AG04450 (cell line): ENCODE measurements at places on chromosomes 11 and 22.

DNA sequence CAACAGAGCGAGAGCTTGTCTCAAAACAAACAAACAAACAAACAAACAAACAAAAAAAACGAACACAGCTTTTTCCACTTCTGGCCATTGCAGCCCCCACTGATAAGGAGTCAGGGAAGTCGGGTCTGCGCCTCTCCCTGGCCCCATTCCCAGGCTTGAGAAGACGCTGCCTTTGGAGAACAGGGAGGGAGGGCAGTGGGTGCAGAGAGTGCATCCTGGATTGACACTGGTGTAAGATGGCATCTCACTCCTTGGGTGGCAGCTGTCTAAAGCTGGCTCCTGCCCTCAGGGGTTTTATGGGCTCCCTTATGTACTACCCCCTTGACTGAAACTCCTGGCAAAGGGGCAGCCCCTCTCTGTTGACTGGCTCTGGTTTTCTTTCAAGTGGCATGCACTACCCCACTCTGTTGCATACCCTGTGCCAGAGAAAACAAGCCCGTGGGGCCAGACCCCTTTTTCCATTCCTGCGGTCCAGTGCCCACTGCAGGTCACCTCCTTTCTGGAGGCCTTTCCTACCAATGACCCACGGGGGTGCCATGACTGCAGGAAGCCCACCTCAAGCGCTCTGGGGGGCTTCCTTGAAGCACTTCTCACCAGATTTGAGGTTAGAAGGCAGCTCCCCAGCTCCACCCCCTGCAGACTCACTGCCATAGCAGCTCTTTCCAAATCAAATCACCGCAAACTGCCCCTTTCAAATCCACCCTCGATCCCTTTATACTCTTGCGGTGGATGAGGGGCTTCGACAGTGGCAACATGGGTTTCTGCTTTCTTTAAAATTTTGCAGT, 12.7 kb downstream of the DRAP1 start:
- no peak for DNase-seq

- no peak for DNase-seq
Observed at GRCh38 chr11:96215110-96215782, 127.7 kb downstream of the MAML2 start.

- DNase-seq: no peak
Observed at GRCh38 chr11:108601150-108601549, 7.6 kb upstream of the EXPH5 start.

GRCh38 chr11:61201476-61201875, 1.8 kb upstream of the PGA3 start:
- DNase-seq: no peak

DNA sequence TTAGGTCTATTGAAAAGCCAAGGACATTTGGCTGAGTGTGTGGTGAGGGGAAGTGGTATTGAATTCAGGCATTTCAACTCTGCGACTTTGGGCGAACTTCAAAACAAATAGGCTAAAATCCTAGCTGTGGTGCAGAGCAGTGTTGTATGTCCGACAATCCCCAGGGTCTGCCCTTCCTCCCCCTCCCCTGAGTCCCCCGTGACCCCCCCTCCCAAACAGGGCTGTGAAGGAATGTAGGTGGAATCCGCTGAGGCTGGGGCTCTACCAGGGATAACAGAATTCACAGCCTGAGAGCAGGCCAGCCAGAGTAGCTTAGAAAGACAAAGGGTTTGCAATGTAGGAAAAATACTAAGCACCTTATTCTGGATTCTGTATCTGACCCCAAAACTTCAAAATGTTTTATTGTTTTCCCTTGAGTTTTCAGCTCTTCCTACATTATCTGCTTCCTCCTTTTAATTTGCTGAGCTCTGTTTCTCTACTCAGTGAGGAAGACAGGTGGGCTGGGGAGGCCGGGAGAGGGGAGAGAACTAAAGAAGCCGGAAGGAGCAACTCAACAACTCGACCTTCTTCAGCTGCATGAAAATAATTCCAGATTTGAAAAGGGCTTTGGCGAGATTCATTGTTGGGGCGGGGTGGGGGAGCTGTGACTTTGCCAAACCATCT, 315.2 kb downstream of the BLID start:
- no peak for DNase-seq

DNA sequence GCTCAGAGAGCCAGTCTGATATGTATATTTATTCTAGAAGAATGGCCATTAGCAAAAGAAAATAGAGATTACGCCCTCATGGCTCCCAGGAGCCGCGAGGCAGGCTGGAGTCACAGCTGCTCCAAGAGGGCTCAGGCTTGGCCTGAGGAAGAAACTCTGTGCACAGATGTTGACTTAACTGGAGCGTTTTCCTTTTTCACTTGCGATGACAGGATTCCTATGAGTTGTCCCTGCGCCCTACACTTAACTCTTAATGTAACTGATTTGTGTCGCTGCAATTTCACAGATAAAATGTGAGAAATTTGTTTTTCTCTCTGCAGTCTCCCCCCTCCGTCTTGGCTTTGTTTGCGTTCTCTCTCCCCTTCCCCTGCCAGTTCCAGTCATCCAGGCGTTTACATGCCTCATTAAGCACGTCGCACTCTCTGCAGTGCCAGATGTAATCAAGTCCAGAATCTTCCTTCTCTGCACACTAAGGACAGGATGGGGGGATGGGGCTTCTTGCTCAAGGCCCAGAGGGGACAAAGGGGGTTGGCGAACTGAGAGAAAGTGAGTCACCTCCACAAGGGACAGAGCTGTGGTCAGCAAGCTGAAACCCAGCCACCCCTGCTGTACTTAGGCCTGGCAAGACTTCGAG, 1060.1 kb downstream of the NTM start:
- no peak for DNase-seq

- no peak for DNase-seq
Observed at GRCh38 chr11:130156108-130157022, 3.2 kb upstream of the ST14 start.

DNA sequence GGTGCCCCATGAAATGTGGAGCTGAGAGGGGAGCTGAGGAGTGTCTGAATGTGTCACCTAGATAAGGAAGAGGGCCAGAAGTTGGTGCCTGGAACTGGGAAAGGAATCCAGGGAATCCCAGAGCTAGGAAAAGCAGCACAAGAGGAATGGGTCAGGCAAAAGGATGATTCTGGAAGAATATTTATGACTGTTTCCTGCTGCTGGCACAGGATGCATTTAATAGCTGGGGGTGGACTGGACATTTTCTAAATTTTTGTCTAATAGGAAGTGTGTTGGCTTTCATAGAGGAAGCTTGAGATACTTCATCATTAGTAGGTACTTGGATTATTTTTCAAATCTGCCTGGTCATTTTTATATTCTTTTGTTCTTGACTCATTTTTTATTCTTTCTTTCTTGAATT, 17.4 kb upstream of the MRGPRX2 start:
- no peak for DNase-seq

DNA sequence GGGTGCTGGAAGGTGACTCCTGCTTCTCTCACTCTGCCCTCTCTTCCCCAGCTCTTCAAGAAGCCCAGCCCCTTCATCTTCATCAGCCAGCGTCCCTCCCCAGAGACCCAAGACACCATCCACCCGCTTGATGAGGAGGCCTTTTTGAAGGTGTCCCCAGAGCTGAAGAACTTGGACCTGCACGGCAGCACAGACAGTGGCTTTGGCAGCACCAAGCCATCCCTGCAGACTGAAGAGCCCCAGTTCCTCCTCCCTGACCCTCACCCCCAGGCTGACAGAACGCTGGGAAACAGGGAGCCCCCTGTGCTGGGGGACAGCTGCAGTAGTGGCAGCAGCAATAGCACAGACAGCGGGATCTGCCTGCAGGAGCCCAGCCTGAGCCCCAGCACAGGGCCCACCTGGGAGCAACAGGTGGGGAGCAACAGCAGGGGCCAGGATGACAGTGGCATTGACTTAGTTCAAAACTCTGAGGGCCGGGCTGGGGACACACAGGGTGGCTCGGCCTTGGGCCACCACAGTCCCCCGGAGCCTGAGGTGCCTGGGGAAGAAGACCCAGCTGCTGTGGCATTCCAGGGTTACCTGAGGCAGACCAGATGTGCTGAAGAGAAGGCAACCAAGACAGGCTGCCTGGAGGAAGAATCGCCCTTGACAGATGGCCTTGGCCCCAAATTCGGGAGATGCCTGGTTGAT, 12.6 kb downstream of the IL10RA start:
- no peak for DNase-seq

DNA sequence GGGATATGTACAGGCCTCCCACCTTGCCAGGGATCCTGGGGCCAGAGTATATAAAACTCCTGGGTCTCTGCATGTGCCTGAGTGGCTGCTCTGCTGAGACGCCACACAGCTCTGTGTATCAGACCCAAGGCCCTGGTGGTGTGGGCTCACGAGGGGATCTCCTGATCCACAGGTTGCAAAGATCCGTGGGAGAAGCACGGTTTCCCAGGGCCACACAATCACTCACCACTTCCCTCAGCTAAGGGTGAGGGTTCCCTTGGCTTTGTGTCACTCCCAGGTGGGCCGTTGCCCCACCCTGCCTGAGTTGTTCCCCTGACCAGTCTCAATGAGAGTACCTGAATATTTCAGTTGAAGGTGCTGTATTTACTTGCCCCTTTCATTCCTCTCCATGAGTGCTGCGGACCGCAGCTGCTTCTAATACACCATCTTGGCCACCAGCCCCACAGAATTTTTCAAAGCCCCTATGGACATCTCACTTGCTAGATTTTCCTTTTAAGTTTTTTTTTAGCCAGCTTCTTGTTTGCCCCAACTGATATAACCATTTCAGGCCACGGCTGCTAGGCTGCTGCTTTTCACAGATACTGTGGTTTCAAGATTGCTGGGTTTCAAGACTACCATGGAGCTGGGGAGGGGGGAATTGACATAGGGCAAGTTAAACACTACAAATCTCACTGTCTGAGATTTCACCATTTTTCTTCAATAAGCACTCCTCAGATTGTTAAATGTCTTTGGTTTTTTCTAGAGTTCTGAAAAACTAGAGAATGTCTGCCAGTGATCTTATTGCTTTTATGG, 13.7 kb upstream of the DEPDC7 start:
- DNase-seq: no peak

DNA sequence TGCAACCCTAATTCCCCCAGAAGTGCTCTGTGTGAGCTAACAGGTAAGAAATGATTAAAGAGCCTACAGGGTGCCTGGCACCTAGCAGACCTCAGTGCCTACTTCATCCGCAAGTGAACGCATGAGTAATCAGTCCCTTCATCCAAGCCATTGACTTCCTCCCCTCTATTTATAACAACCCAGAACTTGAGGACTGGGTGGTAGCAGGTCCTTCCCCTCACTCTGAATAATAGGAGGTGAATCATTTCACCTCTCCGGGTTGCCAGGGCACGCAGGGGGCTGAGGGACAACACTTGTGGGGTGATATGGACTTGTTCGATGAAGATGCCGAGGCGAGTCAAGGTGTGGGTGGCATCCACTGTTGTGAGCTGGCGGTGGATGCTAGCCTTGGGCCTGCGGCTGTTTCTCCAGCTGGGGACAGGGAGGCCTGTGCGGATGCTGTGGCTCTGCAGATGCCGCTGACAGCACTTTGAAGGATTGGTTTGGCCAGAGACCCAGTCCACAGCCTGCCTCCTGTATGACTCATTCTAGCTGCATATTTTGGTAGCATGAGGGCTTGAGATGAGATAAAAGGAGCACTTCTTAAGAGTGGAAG, 11.7 kb upstream of the SORL1-AS1 start:
- DNase-seq: peak; percentile 75

DNA sequence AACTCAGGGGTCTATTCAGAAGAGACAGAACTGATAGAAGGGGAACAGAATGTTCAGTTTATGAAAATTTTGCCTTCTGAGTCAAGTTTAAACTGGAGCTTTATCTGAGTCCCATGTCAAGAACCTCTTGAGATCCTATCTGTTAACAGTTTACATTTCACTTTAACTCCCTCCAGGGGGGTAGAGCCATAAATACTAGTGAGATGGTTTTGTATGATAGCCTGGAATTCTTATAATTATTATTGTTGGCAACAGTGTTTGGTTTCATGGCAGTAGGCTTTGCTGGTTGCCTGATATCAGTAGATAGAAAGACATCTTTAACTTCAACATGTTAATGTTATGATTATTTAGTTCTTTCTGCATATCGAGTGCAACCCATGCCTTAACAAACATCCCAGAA, 498.5 kb downstream of the INSC start:
- DNase-seq: no peak
